SK-MEL-5 (cell line): ENCODE measurements at places on chromosomes 5 and 9.

- no peak for DNase-seq
These were observed 160.6 kb downstream of the MARCHF11 start for GRCh38 chr5:16018970-16019369.

DNA sequence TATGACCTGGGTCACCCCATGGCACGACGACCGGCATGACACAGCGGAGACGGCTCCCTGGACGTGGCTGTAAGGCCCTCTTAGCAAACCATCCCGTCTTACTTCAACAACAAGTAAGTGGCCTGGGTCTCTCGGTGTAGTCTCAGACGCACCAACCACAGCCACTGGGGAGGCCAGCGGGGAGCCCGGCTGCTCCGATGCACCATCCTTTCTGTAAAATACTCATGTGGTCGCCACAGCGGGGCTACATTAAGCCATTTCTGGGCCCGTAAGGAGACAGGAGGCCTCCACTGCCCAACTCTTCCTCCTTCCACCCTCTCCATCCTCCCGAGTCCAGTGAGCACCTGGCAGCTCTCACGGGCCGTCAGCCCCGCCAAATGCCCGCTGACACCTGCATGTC lies 4.7 kb downstream of the QSOX2 start:
- no peak for DNase-seq

DNA sequence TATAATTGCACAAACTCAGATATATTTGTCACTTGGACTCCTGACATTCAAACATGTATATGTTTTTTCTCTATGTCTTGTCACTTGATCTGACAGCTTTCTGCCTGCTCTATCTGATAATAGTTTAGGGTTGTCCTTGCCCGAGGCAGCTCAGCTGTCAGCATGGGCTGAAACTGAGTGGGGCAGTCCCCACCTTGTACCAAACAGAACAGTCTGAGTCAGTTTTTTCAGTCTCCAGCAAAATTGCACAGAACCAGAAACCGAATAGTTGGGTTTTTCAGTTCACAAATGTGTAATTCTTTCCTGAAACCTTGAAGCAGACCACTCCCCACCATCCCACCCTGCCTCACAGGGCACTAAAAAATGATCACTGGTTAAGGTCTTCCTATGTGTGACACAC lies 9.5 kb upstream of the HAND1 start:
- DNase-seq = no peak

- no peak for DNase-seq
These were observed 500.0 kb upstream of the KLF4 start for GRCh38 chr9:107989544-107989943.

DNA sequence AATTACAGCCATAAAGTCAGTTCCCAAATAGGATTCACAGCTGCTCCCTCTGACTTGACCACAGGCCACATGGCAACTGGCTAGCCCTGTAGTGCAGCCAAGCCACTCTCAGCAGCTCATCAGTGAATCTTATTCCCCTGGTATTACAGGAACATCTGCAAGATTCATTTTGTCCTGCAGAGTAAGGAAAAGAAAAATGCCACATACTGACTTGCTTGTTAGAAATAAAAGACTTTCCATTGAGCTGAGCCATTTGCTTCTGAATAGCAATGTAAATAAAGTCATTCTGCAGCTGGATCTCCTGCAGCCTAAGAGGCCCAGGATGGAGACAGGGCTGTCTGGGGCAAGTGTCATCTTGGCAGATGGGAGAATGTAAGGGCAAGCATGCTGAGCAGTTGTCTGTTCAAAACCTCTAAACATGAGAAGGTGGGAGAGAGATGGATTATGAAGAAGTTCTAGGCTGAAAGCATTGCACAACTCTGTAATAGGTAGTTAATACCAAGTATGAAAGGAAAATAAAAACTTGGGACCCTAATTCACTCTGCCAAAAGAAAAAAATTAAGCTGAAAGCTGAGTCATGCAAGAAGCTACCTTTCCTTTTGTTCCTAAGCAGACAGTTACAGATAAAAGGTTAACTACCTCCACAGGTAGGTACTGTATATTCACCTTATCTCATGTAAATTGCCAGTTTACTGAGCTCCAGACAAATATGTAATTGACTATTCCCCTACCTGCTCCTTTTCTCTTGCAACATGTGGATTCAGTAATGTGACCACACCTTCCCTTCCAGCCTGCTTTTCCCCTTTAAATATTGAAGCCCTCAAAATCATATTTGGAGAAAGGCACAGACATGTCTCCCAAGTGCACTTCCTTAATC lies 244.4 kb upstream of the RAI14 start:
- DNase-seq = no peak

DNA sequence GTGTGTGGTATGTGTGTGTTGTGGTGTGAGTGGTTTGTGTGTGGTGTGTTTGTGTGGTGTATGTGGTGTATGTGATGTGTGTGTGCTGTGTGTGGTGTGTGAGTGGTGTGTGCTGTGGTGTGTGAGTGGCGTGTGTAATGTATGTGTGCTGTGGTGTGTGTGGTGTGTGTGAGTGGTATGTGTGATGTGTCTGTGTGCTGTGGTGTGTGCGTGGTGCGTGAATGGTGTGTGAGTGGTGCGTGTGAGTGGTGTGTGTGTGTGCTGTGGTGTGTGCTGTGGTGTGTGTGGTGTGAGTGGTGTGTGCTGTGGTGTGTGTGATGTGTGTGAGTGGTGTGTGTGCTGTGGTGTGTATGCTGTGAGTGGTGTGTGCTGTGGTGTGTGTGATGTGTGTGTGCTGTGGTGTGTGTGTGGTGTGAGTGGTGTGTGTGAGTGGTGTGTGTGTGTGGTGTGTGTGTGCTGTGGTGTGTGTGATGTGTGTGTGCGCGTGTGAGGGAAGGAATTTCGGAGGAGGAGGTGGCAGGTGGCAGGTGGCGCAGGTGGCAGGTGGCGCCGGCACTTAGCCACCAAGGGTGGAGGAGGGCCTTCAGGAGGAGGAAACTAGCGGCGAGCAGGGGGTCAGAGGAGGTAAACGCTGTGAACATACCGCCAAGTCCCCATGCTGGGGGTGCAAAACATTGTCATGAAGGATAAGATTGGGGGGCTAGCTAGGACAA lies 191.8 kb downstream of the MELK start:
- DNase-seq = no peak

- DNase-seq = peak; percentile 25
These were observed 219.8 kb upstream of the MAP3K1 start for GRCh38 chr5:56595566-56595965.

- DNase-seq = no peak
These were observed 253.4 kb downstream of the ARRDC3 start for GRCh38 chr5:91129748-91130147.

DNA sequence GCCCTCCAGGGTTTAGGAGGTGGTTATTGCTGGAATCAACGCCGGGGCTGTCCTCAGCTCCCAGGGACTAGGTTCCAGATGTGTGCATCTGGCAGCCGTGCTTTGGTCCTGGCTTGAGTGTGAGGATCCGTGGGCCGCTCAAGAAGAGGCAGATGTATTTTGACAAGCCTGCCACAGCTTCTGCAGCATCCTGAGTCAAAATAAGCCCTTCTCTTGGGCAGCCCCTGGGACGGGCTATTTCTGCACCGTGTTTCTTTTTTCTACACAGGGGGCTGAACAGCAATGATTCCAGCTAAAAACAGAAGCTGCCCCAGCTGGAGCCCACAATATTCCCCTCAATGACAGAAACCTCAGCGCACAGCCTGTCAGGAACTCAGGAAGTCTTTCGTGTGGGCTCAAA lies 19.7 kb upstream of the CPLX2 start:
- DNase-seq = no peak

- no peak for DNase-seq
These were observed 7.8 kb downstream of the ALAD start for GRCh38 chr9:113393281-113393680.

- peak; percentile 69 for DNase-seq
These were observed 199.5 kb downstream of the ALDH1A1 start for GRCh38 chr9:72753266-72753893.

GRCh38 chr9:90965226-90966030 lies 163.8 kb downstream of the SYK start:
- DNase-seq = no peak

DNA sequence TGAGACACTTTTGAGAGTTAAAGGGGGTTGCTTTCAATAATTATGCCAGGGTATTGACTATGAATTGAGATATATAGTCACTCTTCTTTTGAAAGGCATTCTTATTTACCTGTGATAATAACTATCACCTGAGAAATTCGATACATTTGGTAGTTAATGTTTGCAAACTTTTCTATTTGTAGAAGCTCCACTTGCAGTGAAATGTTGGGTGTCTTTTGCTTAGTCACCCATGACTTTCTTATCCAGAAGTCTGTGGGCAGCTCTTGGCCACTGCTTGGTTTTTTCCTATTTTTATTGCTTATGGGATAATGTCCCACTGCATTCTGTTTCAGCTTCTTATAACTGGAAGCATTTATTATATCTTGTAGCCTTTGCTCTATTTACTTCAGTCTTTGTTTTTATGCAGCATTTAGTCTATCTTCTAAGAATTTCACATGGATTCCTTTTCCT lies 3.9 kb downstream of the MACIR start:
- no peak for DNase-seq

DNA sequence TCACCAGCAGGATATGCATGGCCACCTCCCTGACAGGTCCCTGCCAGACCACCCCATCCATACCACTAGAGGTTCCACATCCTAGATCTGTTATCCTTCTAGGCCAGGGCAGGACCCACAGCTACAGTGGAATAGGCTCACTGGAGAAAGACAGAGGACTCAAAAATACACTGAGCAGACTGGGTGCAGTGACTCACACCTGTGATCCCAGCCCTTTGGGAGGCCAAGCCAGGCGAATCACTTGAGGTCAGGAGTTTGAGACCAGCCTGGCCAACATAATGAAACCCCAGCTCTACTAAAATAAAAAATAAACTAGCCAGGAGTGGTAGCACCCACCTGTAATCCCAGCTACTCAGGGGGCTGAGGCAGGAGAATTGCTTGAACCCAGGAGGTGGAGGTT lies 56.5 kb upstream of the TESK1 start:
- DNase-seq = no peak

- no peak for DNase-seq
These were observed 123.0 kb downstream of the EGFLAM start for GRCh38 chr5:38381361-38381760.

DNA sequence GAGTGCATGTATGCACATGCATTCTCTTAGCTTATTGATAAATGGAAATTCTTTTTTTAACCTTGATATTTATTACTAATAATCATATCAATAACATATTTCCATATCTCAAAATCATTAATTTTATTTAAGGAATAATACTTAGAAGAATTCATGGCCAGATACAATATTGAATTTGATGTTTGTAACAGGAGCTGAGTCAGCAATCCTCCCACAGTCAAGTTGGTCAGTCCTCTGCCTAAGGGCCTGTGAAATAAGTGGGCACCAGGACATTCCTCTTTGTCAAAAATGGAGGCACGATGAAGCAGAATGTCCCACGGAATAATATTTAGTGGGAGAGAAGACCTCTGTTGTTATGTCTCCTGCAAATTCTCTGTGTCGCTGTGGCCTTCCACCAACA lies 148.6 kb downstream of the LRRC70 start:
- no peak for DNase-seq

GRCh38 chr9:98962861-98963260 lies 19.2 kb downstream of the COL15A1 start:
- no peak for DNase-seq

- DNase-seq = no peak
These were observed 11.4 kb downstream of the SLIT3 start for GRCh38 chr5:169289520-169289919.

DNA sequence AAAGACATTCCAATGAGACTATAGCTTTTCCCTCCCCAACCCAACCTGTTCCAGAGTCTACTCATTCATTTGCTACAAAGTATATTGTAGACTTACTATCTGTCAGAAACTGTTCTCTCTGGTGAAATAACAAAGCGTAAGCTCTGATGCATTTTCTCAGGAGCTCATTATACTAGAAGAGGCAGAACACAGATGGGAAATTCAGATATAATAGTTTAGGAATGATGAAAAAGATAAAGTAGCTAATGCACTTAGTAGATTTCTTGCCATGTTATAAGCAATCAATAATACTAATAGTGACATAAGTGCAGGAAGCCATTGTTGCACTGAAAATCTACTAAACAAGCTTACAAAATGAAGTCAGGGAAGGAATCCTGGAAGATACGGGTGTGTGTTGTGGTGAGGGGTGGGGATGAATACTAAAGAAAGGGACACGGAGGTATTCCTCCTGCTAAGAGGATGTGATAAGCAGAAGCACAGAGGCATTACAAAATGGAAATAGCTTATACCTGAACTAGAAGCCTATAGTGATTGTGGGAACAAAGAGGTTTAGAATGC lies 78.2 kb downstream of the HCN1 start:
- no peak for DNase-seq

DNA sequence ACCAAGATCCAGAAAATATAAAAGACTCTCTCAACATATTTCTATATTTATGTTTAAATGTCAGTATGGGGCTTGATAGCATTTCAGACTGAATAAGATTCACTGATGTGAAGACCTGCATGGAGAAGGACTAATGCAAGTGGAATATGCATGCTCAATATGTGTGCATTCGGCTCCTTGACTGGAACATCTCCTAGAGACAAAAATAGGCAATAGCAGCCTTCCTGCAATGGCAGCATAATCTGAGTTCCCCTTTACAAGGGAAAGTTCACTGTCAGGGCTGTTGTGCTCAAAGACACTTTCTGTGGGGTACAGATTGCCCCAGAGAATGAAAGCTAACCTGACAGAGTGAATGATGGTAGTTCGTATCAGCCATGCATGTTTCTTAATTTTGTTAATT lies 42.4 kb downstream of the STARD4 start:
- peak; percentile 56 for DNase-seq

GRCh38 chr9:132575005-132575609 lies 7.3 kb upstream of the BARHL1 start:
- DNase-seq = peak; percentile 83

- DNase-seq = peak; percentile 43
These were observed 28.4 kb upstream of the SSBP2 start for GRCh38 chr5:81779125-81779915.

- no peak for DNase-seq
These were observed 31.2 kb upstream of the IRX2 start for GRCh38 chr5:2782658-2783057.

GRCh38 chr5:175850119-175850845 lies 21.1 kb upstream of the CPLX2 start:
- DNase-seq = no peak

DNA sequence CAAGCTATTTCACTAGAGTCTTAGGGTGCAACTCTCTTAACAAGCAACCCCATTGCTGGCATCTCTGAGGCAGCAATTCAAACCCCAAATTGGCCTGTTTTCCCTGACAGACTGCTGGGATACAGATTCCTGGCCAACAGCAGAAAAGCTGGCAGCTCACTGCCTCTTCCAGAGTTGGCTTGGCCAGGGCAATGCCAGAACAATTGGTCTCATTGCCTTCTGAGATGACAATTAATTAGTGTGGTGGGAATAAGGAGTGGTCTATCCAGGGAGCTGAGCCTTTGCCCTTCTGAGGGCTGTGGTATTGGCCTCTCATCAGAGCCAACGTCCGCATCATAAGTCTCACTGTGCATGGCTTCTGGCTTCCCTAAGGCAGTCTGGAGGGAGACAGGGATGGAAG lies 183.2 kb downstream of the GNAQ start:
- peak; percentile 26 for DNase-seq

GRCh38 chr5:148457183-148457620 lies 73.4 kb downstream of the FBXO38 start:
- peak; percentile 26 for DNase-seq

GRCh38 chr9:134978272-134978671 lies 60.6 kb upstream of the FCN1 start:
- DNase-seq = no peak
